GM20000 (cell line): ENCODE measurements at places on chromosomes 6 and 20.

- DNase-seq, result peak; percentile 59
Observed at GRCh38 chr6:30684386-30685156, 1.9 kb downstream of the PPP1R18 start.

DNA sequence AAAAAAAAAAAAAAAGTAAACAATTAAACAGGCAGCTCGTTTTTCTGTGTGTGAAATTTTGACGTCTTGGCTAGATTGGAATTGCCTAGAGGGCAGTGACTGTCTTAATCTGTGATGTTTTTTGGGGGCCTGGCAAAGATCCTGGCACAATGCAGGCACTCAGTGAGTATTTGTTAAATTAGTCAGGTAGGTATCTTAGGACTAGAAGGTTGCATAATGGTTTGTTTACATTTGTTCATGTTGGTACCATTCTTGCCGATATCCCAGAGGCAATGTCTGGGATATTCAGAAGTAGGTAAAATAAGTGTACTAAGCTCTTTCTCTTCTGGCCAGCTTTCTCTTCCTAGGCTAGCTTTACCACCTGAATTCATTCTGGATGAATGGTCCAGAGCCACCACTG is 2.5 kb downstream of the AAR2 start:
- DNase-seq, result no peak

GRCh38 chr20:53413186-53413631 is 180.4 kb downstream of the ZNF217 start:
- peak; percentile 86 for DNase-seq

DNA sequence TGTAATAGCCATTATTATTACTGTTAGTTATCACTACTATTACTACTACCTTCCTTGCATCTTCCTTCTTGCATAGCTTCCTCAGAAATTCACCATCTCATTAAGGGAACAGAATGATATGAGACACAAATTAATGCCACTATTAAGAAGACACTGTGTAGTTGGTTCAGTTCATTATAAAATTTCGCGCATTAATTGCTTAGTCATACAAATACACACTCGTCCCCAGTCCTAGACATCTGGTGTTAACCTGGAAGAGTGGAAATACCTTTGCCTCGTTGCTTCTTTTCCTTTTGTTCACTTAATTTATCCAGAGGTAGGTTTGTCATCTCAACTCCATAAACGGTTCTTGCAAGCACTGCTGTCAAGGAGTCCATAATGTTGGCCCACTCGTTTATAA is 107.5 kb downstream of the RALGAPA2 start:
- no peak for DNase-seq

DNA sequence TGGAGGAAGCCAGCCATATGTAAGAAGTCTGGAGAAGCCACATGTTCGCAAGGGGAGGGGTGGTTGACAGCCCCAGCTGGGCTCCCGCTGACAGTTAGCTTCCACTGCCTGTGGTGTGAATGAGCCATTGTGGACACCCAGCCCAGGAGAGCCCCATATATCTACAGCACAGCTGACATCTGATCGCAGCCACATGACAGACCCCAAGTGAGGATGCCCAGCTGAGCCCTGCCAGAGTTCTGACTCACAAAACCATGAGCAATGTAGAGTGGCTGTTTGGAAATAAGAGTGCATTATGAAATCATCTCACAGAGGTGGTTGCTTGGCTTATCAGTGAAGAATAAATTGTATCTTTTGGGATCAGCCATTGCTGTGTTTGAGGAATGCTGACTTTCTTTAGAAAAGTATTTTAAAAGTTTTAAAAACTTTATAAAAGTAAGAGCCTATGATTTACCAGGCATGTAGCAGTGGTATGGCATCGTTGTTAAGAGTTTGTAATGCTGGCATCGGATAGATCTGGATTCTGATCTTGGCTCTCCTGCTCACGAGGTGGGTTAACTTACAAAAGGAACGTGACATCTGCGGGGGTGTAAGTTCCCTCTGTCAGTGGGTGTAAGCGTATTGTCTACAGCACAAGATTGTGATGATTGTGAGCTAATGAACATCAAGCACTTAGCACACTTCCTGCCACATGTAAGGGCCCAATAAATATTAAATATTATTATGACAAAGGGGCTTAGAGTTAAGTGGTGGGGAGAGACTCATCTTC is 24.1 kb downstream of the CFAP61 start:
- no peak for DNase-seq

GRCh38 chr6:138692978-138693909 is 80.3 kb upstream of the CCDC28A start:
- peak; percentile 84 for DNase-seq

DNA sequence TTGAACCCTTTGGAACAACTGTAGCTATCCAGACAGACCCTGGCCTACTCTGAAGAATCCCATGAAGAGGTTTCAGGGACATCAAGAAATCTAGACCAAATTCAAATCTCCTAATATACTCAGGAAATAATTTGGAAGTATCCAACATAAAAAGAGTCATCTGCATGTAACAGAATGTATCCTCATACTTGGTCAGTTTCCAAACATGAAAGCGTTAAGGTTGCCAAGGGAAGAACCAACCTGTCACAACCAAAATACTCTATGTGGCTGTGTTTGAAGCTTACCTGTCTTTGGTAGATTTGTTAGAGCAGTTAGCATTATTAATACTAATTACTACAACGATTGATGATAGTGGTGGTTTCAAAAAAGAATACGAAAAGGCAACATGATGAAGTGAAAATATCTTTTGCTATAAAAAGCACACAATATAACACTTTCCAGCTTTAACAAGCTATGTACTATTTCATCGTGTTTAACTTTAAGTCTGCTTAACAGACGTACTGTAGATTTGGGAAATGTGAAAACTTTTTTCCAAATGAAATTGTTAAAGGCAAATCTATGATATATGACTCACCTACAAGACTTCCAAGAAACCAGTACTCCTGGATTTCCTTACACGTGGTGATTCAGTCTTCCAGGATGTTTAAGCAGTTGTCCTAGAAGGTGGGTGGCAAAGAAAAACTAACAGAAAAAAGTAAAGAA is 46.6 kb upstream of the ENPP1 start:
- DNase-seq, result no peak

GRCh38 chr6:157292202-157292601 is 31.1 kb downstream of the TMEM242 start:
- no peak for DNase-seq

DNA sequence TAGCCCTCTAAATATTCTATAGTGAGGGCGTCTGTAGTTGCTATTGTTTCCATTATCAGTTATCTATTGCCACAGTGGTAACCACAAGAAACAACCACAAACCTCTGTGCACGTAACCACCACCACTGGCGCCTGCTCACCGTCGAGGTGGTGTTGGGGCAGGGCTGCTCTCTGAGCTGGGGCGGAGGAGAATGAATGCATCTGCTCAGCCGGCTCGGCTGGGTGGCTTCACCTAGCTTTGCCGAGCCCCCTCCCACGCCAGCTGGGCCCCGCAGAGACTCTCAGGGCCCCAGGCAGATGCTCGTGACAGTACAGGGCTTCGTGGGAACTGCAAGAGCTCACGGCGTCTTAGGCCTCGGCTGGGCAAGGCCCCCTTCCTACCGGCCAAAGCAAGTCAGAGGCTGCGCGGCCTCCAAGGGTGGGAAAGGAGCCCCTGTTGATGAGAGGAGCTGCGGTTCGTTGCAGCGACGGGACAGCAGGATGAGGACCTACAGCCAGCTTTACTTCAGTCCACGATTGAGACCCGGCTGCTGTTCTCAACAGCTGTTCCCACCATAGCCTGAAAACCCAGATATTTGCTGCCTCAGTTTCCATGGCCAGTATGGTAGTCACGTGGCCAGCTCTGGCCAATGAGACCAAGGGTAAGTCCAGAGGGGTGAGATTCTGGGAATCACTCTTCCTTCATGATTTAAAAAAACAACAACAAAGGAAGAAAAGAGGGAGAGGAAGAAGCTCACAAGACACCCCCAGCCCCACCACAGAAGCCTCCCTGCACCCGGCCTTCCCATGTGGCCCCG is 120.2 kb upstream of the AFDN start:
- peak; percentile 65 for DNase-seq

GRCh38 chr6:169539176-169539897 is 162.5 kb downstream of the WDR27 start:
- DNase-seq, result no peak

DNA sequence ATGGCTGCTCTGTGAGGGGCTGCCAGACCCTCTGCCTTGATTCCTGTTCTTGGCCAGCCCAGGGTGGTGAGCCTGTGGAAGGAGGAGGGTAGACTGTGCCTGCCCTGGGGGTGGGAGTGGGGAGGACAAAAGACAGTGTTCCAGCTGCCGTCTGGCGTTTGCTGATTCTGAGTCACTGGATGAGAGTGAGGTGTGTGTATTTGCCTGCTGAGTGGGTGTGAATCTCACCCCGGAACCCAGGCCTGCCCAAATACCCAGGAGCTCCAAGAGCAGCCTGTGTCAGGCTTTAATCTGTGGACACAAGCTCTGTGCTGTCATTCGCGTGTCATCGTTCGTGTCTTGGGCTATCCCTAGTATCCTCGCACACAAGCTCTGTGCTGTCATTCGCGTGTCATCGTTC is 2.6 kb upstream of the LKAAEAR1 start:
- DNase-seq, result no peak

DNA sequence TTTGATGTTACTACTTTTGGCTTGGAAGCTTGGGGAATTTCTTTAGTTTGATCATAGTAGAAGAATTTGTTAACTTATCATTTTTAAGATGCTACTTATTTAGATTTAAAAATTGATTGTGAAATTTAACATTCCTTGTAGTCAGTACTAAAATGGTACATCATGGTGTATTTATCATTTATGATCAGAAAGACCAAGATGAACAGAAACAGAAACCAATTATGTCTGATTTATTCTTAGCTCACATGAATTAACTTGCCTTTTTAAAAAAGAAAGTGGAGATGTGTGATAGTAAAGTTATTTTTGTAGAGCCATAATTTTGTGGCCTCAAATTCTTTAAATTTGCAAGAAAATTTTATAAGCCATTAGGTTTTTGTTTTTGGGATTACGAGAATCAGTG is 77.6 kb downstream of the LIN28B start:
- DNase-seq, result no peak

GRCh38 chr6:43771858-43772680 is 2.1 kb downstream of the VEGFA start:
- DNase-seq, result peak; percentile 83

- no peak for DNase-seq
Observed at GRCh38 chr6:109081516-109082187, 13.0 kb downstream of the SESN1 start.

DNA sequence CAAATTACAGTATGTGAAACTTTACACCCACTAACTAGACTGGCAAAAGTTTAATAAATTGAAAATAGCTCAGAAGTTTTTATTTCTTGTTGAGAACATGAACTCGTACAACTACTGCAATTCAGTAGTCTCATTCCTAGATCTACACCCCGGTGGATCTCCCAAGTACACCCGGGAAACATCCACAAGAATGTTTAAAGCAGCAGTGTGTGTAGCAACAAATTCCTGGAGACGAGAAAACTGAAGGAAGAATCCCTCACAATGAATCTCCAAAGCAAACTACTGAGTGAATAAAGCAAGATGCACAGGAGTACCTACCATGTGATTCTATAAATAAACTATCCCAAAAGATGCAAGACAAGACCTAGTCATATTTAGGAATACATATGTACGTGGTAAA is 954.0 kb upstream of the MAP3K7 start:
- no peak for DNase-seq

- DNase-seq, result peak; percentile 48
Observed at GRCh38 chr6:153117986-153118879, 12.8 kb downstream of the RGS17 start.

GRCh38 chr20:46118481-46119020 is 437 bp downstream of the CD40 start:
- DNase-seq, result peak; percentile 47

DNA sequence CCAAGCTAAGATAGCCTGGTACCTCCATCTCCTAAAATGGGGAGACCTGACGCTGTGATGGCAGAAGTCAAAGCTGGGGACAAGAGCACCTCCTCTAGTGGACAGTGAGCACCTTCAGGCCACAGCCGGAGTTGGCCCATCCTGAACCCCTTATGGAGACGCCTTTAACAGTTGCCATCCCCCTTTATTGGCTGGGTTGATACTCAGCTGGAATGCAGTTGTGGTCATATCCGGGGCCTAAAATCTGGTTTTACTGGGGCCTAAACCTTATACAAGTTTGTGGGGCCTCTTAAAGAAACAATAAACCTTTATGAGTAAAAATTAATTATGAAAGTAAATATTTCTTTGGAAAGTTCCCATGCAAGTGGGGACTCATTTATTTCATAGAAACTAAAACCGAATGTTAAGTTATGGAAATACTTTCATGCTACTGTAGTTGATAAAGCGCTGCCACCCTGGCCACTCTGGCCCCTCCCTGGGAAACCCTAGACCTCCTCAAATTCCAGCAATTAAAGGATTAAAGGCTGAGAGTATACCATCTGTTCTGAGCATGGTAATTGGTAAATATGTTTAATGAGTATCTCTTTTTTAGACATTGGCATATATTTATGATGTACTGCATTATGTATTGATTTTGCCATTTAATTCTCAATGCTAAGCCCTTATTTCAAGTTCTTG is 95.1 kb upstream of the SASH1 start:
- no peak for DNase-seq

DNA sequence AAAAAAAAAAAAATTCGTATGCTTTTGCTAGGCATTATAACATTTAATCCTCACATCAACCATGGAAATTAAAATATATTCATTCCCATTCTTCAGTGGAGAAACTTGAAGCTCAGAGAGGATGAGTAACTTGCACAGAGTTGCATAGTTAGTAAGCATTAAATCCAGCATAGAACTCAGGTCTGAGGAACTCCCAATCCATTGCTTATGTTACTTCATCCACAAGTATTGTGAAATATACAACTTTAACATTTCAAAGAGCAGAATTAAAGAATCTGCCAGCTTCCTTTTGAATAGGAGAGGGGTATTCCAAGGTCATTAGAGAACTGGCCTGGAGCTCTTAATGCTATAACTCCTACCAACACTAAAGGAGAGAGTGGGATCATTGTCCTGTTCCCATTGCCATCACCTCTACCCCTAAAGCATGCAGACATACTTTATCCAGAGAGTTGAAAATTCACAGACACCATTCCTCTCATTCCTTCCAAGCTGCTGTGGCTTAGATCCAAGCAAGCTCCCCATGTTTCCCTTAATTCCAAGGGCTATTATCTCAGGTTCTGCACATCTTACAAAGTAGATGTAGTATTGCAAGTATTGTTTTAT is 91.9 kb downstream of the FLRT3 start:
- no peak for DNase-seq

- DNase-seq, result no peak
Observed at GRCh38 chr6:37006793-37007339, 1.4 kb downstream of the FGD2 start.

- DNase-seq, result no peak
Observed at GRCh38 chr20:3919352-3919751, 30.2 kb downstream of the PANK2 start.

GRCh38 chr6:146914489-146915483 is 289.4 kb upstream of the STXBP5 start:
- DNase-seq, result no peak

GRCh38 chr6:71197267-71197666 is 91.3 kb upstream of the OGFRL1 start:
- DNase-seq, result no peak
